ENCODE measurements at places on chromosomes 6 and 20.
A peak's percentile ranks its signal among the peaks of the same experiment; 100 is the strongest.

GRCh38 chr6:30998785-30999184, 11.5 kb upstream of the MUC22 start:
- DNase-seq, result no peak

DNA sequence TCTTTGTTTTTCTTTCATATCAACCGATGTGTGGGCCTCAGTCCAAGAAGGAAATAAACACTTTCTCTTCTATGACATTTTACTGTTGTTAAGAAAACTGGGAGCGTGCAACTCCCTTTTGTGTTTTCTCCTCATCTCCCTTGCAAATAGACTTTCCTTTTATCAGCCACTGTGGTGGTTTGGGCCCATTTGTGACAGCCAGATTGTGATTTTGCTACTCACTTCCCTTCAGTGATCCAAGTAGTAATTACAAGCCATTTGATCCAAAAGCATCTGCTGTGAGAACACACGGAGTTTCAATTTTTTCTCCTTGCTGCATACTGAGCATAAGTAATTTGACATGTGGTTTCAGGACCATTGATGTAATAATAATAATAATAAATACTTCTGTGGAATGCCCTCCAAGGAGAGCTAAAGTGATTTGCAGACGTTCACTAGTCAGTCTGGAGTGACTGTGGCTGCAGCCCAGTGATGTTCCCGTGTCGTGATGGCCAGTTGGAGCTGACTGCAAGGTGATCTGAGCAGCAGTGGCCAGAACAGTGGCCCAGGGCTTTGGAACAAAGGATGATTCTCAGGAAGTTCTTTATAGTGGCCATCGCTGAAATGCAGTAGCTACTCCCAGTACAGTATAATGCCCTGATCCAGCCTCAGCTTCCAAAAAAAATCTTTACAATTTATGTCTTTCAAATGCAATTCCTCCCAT, 91.9 kb upstream of the CLDN20 start:
- DNase-seq, result no peak

GRCh38 chr6:30816791-30817739, 67.3 kb upstream of the DDR1 start:
- no peak for DNase-seq

- no peak for DNase-seq
Measured at GRCh38 chr6:139030228-139030963, 1.9 kb downstream of the ABRACL start.

DNA sequence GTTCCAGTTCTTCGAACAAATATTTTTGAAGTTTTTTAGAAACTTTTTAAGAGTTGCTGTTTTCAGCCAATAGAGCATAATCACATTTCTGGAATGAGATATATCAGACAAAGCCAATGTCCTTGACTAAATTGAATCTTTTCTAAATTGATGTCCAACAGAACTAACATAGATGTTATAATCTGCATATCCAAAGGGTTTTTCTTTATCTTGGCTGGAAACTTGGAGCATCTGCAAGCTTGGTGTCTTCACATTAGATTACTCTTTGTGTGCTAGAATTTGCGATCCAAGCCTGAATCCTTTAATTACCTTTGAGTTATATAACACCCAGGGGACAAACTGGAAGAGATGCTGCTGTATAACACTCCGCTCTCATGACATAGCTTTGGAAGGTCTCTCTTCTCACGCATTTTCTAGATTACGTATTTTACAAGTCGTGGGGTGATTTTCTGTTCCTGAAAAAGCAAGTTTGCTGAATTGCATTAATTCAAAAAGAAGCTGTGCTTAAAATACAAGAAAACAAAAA, 64.4 kb upstream of the FUCA2 start:
- no peak for DNase-seq

DNA sequence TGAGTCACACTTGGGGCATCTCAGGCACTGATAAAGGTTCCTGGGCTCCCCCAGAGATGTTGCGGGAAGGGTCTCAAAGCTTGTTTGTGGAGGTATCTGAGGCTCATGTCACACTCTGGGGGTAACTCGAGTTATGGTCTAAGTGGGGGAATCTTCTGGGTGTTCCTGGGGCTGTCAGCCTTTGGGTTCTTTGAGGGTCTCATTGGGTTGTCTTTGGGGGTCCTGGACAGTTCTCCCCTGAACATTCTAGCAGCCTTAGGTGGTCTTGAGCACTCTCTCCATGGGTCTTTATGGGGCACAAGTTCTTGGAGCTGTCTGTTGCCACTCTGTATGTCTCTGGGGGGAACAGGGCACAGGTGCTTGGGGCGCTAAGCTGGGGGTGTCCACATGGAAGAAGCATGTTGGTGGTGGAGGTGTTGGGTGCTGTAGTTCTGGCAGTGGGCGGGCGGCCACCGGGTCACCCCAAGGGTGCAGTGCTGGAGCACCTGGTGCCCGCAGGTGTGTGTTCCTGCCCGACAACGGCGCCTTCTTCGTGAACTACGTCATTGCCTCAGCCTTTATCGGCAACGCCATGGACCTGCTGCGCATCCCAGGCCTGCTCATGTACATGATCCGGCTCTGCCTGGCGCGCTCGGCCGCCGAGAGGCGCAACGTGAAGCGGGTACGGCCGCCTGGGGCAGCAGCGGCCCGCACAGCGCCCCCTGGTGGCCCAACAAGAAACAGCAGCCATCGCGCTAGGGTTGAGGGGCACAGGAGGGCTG, 7.1 kb upstream of the CAPN11 start:
- no peak for DNase-seq

DNA sequence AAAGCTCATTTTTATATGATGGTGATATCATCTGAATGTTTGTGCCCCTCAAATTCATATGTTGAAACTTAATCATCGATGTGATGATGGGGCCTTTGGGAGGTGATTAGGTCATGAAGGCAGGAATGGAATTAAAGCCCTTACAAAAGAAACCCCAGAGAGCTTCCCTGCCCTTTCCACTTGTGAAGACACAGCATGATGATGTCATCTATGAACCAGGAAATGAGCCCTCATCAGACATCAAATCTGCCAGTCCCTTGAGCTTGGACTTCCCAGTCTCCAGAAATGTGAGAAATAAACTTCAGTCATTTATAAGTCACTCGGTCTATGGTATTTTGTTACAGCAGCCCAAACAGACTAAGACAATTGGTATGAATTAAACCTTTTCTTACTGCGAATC, 153.1 kb downstream of the MYB start:
- DNase-seq, result no peak

- DNase-seq, result no peak
Measured at GRCh38 chr20:48694381-48694865, 133.4 kb downstream of the PREX1 start.

DNA sequence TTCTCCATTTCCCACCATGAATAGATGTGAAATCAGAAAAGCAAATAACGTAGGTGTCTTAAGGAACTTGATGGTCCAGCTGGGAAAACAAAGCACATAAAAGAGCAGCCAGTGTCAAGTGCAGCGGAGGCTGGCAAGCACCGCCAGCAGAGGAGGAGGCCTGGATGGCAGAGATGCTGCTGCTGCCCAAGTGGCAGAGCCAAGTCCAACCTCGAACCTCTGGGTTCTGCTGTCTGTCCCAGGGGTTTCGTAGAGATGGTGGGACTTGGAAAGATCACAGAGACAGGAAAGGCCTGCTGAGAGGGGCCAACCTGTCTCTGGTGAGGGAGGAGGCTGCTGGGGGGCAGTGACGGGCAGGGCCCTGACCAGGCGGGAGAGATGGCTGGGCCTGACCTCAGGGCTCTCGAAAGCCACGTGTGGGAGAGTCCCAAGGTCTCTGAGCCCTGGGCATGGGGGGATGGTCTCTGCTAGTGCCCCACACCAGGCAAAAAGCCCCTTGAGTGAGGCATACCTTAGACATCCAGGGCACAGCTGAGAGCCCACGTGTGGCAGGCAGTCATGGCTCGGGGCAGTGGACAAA, 77.3 kb downstream of the TCP11 start:
- DNase-seq, result no peak

DNA sequence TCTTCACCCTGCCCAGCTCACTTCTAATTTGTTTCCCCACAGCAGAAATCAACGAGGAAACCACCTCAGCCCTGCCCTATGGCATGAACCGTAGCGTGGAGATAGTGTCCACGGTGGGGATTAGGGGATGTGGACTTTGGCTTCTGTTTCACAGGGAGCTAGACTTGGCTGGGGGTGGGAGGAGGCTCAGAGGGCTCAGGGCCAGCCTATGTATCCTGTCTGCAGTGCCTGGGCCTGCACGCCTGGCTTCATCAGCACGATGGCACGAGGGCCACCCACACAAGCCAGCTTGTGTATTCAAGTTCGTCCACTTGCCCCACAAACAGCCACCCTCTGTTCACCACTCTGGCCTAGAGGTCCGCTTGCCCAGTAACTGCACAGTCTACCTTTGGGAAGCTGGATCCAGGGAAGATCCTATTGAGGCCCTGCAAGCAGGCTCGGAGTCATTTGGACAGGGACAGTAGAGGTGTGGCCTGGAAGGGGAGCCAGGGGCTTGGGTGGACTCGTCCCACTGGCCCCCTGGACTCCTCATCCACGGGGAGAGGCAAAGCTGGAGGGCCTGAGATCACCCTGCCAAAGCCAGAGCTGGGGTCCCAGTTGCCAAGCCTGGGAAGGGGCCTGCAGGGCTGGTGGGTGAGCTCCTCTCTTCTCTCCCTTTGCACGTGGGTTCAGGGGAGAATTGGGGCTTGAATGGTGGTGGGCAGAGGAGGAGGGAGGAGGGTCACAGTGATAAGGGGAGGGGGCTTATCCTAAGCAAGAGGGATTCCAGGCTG, 38.0 kb upstream of the FAM83D start:
- no peak for DNase-seq

GRCh38 chr6:16752206-16752866, 8.9 kb downstream of the ATXN1 start:
- DNase-seq, result no peak

GRCh38 chr20:57958050-57958420, 248.2 kb upstream of the PMEPA1 start:
- no peak for DNase-seq

GRCh38 chr6:148021165-148021564, 321.5 kb upstream of the SASH1 start:
- no peak for DNase-seq

DNA sequence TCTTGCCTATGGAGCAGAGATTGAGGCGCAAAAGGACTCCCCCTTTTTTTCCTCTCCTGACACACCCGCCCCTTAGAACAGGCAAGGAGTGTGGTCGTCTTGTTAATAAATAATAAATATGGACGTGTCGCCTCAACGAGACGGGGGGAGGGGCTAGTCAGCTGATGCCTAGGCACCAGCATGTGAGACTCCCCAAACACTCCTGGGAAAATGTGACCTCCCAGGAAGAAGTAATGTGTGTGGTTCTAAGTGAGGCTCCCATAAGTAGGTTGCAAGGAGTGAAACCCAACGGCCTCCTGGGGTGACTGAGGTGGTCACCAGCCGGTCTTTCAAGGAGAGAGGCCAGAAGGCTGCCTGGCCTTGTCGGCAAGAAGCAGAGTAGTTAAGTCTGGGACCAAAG, 1.1 kb upstream of the FAXC start:
- DNase-seq, result no peak

DNA sequence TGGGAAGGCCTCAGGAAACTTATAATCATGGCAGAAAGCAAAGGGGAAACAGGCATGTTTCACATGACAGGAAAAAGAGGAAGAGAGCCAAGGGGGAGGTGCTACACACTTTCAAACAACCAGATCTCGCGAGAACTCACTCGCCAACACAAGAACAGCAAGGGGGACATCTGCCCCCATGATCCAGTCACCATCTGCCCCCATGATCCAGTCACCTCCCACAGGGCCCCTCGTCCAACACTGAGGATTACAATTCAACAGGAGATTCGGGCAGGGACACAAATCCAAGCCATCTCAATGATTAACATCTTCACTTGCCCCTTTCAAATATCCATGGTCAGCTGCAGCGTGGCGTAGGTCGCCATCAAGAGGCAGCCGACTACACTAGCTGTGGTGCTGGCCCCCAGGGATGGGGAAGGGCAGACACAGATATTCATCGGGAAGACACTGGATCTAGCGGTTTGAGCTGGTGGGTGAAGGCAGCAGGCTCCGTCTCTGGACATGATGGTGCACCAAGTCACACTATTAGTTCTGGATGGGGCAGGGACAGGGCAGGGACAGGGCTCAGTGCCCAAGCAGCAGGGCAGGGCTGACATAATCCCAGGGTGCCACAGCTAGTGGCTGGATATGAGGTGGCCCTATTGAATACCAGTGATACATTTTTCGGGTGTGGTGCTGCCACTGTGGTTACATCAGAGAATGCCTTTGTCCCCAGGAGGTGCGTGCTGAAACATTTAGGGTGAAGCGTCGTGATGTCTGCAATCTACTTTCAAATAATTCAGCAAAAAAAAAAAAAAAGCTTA, 31.6 kb downstream of the TUBB2B start:
- DNase-seq, result no peak

DNA sequence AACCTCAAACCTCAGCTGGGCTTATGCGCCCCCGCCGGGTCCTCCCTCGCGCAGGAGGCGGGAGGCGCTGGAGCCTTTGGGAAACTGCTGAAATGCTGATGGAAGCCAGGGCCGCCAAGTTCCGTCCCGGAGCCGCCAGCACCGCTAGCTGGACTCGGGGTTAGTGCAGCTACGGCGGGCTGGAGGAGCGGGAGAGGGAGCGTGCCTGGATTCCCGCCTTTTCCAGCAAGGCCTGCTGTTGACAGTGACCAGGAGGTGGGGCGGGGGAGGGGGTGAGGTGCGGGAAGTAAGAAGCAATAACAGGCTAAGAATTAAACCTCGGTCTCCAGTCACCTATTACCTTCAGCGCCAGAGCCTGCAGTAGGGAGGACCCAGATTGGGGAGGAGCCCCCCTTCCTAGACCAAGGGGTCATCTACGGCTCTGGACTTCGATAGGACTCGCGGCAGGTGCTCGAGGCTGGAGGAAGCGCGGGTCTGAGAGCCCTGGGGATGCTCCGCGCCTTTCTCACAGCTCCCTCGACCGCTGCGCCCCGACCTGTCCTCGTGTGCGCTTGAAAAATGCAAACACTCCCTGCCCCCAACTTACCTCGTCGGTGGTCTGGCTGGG, 20.5 kb downstream of the COL9A1 start:
- DNase-seq, result no peak

- DNase-seq, result no peak
Measured at GRCh38 chr6:134199848-134200606, 117.9 kb downstream of the SGK1 start.

DNA sequence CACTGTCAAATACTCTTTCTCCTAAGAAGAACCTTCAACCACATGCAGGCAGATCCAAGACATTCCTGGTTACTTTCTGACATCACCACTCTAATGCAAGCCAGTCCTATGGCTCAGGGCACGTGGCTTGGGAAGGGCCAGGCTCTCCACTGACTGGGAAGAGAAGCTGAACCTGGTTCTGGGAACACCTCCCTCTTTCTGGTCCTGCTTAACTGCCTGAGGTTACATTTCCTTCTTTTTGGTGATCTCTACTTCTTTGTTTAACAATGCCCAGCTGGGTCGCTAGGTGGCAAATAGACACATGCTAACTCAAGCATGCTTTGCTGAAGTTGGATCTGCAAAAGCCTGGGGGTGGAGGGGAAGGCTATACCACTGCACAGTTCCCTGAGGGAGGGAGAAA, 249.8 kb downstream of the GMDS start:
- DNase-seq, result no peak

GRCh38 chr6:7697820-7698623, 27.9 kb upstream of the BMP6 start:
- DNase-seq, result peak; percentile 90
